ENCODE measurements at places on chromosomes 12 and 14. TPM values are rescaled to one million over a fixed set of nuclear protein-coding genes. Genes with fewer than 3 reads are reported as not detected.

- H3K27me3 ChIP-seq: peaks cover 48% of the 10 kb centered on the region
- H3K36me3 ChIP-seq: no peaks in the 10 kb centered on the region
Observed at GRCh38 chr14:101336183-101336582, 225.1 kb upstream of the DIO3 start.

GRCh38 chr14:67533754-67534085 is 630 bp downstream of the PLEKHH1 start:
- peak overlapping the region; percentile 74 for H3K4me3 ChIP-seq
- H3K4me1 ChIP-seq: no peaks in the 10 kb centered on the region
- H3K27me3 ChIP-seq: no peaks in the 10 kb centered on the region
- no peaks in the 10 kb centered on the region for H3K36me3 ChIP-seq

DNA sequence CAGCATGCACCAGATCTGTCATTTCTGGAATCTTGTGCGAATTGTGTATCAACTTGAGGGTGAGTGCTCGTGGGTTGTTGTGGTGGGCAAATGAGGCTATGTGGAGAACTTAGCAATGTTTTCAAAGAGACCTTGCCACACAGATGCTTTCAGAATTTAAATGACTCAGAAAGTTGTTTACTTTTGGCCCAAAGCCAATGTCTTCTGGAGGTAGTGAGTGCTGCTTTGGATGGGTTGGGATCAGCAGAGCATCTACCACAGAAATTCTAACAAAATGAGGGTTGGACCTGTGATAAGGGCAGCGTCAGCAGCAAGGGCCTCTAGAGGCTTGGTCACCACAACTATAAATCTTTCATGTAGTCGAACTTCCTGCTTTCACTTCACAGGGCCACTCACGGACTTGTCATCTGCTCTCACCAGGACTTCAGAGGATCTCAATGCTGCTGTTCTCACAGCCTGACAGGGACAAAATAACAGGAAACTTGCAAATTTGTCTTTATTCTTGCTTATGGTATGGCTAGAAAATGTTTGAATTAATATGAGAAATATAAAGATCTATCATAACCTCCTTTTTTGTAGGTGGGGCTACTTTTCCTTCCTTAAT is 111.4 kb downstream of the DACT1 start:
- H3K4me3 ChIP-seq: no peak overlapping the region
- H3K27ac ChIP-seq: no peak overlapping the region
- no peaks in the 10 kb centered on the region for H3K4me1 ChIP-seq
- DNase-seq: peak; percentile 33
- H3K27me3 ChIP-seq: no peaks in the 10 kb centered on the region

DNA sequence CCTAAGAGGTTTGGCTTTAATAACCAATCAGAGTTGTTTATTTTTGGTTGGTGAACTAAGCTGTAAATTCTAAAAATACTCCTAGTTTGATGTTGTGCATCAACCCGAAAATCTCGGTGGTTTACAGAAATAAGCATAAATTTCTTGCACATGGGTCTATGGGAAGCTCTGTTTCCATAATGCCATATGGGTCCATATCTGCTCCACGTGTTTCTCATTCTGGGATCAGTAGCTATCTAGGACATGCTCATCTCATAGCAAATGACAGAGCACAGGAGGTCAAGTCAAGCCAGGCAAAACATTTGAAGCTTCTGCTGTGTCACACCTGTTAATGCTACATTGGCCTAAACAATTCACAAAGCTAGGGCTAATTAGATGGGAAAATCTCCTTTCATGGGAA is 23.1 kb downstream of the NUP37 start:
- H3K4me3 ChIP-seq: no peak overlapping the region
- peaks cover 28% of the 10 kb centered on the region for H3K36me3 ChIP-seq
- no peak for DNase-seq
- H3K4me1 ChIP-seq: no peaks in the 10 kb centered on the region
- no peaks in the 10 kb centered on the region for H3K27me3 ChIP-seq

DNA sequence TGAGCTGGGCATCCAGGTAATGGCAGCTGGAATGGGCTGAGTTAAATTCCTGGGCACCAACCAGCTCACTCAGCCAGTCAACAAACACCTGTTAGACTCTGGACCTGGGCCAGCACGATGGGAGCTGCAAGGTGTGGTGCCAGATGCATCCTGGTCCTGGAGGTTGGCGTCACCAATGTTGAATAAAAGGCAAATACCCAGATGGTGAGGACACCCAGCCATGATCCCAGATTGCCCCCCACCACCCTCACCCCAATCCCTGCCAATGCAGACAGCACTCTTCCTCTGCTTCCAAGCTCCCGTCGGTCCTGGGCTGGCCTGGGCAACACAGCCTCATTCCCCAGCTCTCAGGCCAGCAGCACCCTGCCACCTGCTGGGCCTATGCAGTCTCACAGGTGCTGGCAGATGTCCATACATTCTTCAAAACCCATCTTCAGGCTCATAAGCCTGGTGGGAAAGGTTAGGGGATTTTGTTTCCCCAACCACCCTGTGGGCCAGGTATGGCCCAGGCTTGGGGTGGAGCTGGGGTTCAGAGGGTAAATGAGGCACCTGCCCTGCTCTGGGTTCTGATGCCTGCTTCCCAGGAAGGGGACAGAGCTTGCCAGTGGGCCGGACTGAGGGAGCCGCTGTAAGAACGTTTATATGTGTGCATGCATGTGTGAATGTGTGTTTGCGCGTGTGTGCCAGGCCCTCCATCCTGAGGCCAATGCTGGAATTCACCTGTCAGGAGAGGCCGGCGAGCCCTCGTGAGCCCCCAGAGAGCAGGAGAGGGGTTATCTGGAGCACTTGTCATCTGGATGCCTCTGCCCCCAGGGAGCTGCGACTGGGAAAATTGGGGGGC is 58.0 kb downstream of the LGMN start:
- no peaks in the 10 kb centered on the region for H3K36me3 ChIP-seq
- no peaks in the 10 kb centered on the region for H3K27me3 ChIP-seq
- H3K27ac ChIP-seq: no peak overlapping the region
- peak; percentile 49 for DNase-seq

- H3K27ac ChIP-seq: no peak overlapping the region
- H3K4me3 ChIP-seq: no peak overlapping the region
- no peak for DNase-seq
- no peaks in the 10 kb centered on the region for H3K36me3 ChIP-seq
- H3K27me3 ChIP-seq: no peaks in the 10 kb centered on the region
Observed at GRCh38 chr14:73503648-73504047, 12.9 kb downstream of the RIOX1 start.

GRCh38 chr14:49934646-49935045 is 41.8 kb downstream of the ARF6 start:
- DNase-seq: peak; percentile 53
- no peak overlapping the region for H3K4me3 ChIP-seq
- no peaks in the 10 kb centered on the region for H3K27me3 ChIP-seq
- H3K4me1 ChIP-seq: peaks cover 7% of the 10 kb centered on the region
- no peak overlapping the region for H3K27ac ChIP-seq

The SELPLG gene
- 0.34 TPM for total RNA-seq

DNA sequence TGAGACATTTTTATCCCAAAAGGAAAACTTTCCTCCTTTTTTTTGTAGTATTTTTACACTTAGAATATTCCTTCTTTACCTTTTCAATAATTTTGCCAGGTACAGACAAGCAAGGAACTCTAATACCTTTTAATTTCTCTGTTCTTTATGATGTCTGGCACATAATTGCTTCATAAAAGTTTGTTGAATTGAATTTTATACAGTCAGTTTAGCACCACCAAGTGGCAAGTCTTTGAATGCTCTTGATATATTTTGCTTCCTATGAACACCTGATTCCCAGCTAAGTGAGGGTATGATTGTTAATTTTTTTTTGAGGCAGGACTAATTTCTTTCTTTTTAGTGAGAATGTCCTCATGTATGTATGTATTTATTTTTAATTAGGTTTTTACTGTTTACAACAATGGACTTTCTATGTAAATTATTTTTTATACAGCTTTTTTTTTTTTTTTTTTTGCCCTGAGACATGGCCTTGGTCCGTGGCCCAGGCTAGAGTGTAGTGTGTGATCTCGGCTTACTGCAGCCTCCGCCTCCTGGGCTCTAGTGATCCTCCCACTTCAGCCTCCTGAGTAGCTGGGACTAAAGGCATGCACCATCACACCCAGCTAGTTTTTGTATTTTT is 6.9 kb downstream of the TBC1D15 start:
- DNase-seq: peak; percentile 71
- H3K36me3 ChIP-seq: peaks cover 5% of the 10 kb centered on the region
- no peak overlapping the region for H3K4me3 ChIP-seq
- H3K27ac ChIP-seq: no peak overlapping the region
- peaks cover 51% of the 10 kb centered on the region for H3K4me1 ChIP-seq

GRCh38 chr12:27733052-27733656 is 22.5 kb downstream of the MRPS35 start:
- H3K27me3 ChIP-seq: no peaks in the 10 kb centered on the region
- H3K4me1 ChIP-seq: no peaks in the 10 kb centered on the region
- no peak overlapping the region for H3K27ac ChIP-seq

DNA sequence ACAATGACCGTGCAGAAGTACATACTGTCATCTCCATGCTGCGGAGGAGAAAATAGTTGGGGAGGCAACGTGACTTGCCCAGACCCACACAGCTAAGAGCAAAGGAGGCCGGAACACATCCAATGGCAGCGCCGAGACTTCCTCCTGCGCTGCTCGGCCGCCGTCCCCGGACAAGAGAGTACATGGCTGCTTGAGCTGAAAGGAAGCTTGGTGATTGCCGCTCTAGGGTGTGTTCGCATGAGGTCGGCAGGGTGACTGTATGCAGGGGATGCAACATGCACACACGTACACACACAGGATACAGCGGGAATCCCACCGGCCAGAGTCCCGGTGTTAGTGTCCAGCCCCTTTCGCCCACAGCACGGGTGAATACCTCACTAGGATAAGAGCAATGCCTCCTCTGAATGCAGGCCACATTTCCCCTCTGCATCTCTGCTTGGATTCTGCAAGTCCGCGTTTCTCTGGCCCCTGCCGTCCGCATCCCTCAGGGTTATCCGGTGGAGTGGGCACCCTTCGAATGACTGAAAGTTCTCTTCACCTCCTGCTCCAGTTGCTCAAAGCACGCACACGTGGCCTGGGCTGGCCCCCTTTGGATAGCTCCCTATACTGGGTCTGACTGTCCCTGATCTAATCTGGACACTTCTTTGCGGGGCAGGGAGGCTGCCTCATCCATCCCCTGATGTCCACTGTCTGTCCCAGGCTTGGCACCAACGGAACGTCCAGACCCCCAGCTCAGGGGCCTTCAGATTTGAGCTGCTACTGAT is 78.8 kb downstream of the GSC start:
- no peak overlapping the region for H3K4me3 ChIP-seq
- peaks cover 24% of the 10 kb centered on the region for H3K4me1 ChIP-seq
- DNase-seq: no peak
- H3K27me3 ChIP-seq: no peaks in the 10 kb centered on the region

The POTEM gene
- total RNA-seq: not detected

GRCh38 chr12:91211866-91212265 is 29.2 kb upstream of the DCN start:
- H3K4me3 ChIP-seq: no peak overlapping the region
- H3K36me3 ChIP-seq: no peaks in the 10 kb centered on the region
- H3K27me3 ChIP-seq: no peaks in the 10 kb centered on the region
- no peaks in the 10 kb centered on the region for H3K4me1 ChIP-seq
- DNase-seq: no peak

GRCh38 chr14:61662437-61663311 is 32.6 kb upstream of the HIF1A start:
- H3K27ac ChIP-seq: no peak overlapping the region
- H3K36me3 ChIP-seq: no peaks in the 10 kb centered on the region
